Body of pancreas (tissue), 4 donors: ENCODE measurements at places on chromosomes 5 and 9. TPM values are rescaled to one million over a fixed set of nuclear protein-coding genes. Genes with fewer than 3 reads are reported as not detected.

KIF4B gene
- not detected for total RNA-seq

FOXI1 gene
- not detected for total RNA-seq

IFNA17 gene
- not detected for total RNA-seq

PCDHGA5 gene
- 6.0 TPM for total RNA-seq

CCNO gene
- total RNA-seq: 7.3 TPM

TNFSF15 gene
- total RNA-seq: not detected

IFNE gene
- 0.26 TPM for total RNA-seq

KLF9 gene
- 63.6 TPM for total RNA-seq

PCDHB15 gene
- total RNA-seq: 3.6 TPM

ANKRD31 gene
- total RNA-seq: 0.78 TPM

CEP72 gene
- total RNA-seq: 1.3 TPM

DNA sequence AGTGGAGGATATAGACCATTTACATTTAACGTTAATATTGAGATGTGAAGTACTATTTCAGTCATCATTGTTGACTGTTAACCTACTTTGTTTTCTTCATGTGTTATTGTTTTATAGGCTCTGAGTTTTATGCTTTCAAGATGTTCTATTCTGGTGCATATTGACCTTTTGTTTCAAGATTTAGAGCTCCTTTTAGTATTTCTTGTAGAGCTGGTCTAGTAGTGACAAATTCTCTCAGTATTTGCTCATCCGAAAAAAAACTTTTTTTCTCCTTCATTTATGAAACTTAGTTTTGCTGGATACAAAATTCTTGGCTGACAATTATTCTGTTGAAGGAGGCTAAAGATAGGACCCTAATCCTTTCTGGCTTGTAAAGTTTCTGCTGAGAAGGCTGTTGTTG, 91.3 kb downstream of the INVS start:
- DNase-seq: no peak

- DNase-seq: no peak
Observed at GRCh38 chr5:162391833-162392232, 324.3 kb downstream of the GABRG2 start.

- DNase-seq: no peak
Observed at GRCh38 chr9:16743375-16743774, 127.1 kb downstream of the BNC2 start.

- no peak for DNase-seq
Observed at GRCh38 chr5:133249593-133249992, 197.8 kb downstream of the HSPA4 start.

DNA sequence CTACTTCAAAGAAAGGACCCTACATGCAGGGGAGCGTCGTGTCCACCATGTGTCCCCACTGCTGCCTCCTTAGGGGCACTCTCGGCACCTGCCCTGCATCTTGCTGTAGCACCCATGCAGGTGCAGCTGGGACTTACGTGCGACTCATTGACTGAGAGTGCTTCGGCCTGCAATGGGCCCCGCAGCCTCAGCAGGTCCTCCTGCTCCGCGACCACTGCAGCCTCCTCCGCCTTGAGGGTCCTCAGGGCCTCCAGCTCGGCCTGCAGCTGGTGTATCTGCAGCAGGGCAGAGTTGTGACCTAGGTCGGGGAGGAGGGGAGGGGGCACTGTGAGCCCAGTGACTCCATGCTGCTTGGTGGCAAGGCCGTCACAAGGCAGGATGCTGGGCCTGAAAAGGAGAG, 27.1 kb downstream of the ARPC5L start:
- DNase-seq: no peak

GRCh38 chr5:96636594-96636993, 25.6 kb upstream of the CAST start:
- no peak for DNase-seq

GRCh38 chr9:76591256-76591950, 132.4 kb downstream of the GCNT1 start:
- DNase-seq: no peak

GRCh38 chr5:50922942-50923767, 256.7 kb downstream of the PARP8 start:
- no peak for DNase-seq

DNA sequence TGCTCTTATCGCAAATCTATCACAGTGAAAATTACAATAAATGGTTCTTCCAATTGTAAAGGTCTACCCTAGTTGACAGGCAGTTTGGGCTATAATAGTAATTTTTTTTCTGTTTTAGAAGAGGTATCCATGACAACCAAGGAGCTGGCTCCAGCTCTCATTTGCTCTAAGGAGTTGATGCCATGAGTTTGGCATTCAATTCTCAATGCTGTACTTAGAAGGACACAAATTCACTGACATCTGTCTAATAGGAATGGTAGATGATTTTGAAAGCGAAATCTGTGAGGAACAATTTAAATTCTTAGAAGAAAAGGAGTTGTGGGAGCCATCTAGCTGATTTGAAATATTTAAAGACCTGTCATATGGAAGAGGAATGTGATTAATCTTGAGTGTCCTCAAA, 203.6 kb upstream of the DAB2 start:
- no peak for DNase-seq

GRCh38 chr9:33249983-33250382, 10.0 kb downstream of the SPINK4 start:
- no peak for DNase-seq
